Fibroblast of the aortic adventitia (primary cell): ENCODE measurements at places on chromosomes 3 and 15.

DNA sequence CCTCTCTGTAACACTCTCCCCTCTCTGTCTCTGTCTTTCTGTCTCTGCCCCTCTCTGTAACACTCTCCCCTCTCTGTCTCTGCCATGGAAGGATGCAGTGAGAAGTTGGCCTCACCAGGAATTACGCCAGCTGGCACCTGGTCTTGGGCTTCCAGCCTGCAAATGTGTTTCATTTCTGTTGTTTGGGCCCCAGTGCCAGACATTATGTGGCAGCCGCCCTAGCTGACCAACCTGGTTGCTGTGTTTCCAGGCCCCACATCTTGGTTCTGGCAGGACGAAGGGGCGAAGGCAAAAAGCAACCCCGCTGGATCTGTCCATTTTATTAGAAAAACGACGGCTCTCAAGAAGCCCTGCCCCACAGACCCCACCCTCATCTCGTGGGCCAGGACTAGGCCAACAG, 5.2 kb upstream of the ZXDC start:
- peak; percentile 58 for DNase-seq

DNA sequence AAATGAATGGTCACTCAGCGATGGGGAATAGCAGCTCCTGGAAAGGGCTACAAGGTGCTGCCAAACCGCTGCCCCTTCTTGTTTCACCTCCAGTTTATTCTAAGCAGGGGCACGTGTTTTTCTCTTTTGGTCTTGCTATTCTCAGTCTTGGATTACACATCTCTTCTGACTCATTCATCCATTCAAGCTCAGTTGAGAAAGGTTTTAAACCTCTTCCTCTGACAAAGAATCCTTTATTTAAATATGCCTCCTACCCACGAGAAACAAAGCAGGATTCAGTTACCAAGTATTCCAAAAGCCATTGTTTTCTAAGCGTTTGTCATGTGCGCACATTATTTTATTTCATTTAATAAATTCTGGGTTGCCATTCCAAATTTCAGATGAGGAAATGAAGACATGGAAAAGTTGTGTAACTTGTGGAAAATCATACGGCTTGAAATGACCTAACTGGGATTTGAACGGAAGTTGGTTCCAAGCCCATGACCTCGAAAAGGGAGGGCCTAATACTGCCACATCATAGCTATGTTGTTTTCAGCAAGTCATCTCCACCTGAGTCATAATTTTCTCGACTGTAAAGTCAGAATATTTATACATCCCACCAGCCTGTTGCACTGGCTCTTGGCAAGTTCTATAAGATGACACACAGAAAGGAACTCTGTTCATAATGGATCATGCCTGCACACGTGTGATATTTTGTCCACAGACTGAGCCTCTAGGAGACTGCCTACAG, 292.0 kb upstream of the SLCO3A1 start:
- peak; percentile 96 for DNase-seq

- DNase-seq = no peak
Observed at GRCh38 chr15:80177156-80177555, 24.4 kb downstream of the FAH start.

- peak; percentile 82 for DNase-seq
Observed at GRCh38 chr3:8660175-8661118, 15.8 kb upstream of the SSUH2 start.

DNA sequence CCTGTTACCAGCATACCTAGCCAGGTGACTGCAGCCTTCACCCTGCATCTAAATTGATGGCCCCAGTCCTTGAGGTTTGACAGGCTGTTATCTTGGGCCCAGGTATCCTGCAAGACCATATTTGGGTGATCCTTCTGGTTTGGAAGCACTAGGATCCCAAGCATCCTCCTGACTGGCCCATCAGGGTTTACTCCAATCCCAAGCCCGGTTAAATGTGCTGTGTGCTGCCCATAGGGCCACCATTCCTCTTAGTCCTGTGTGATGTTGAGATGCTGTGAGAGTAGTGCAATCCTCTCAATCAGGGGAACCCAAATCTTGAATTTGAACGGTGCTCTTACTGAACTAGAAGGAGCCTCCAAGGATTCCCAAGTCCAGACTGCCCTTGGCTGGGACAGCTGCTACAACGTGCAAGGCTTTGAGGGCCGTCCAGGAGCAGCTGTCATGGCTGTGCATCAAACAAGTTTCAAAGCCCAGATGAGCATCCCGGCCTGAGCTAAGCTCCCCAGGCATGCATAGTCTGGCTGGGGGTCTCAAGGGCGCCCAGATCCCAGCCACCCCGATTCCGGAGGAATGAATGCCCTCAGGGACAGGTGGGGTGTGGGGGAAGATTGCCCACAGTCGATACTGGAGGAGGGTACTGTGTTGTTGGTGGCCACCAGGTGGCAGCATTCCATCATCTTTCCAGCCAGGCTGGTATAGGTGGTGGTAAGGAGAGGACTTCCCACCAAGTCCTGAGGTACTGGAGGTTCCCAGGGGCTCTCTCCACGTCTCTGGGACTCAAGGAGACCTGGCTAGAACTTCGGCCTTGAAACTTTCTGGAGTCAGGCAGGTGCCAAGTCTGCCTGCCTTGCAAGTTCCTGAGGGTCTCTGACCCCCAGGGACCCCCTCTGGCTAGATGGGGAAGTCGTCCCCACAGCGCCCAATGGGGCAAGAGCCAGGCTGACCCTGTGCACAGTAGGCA, 32.6 kb downstream of the RBM5 start:
- peak; percentile 86 for DNase-seq

- DNase-seq = peak; percentile 62
Observed at GRCh38 chr15:65862682-65863081, 6.6 kb upstream of the RAB11A start.

DNA sequence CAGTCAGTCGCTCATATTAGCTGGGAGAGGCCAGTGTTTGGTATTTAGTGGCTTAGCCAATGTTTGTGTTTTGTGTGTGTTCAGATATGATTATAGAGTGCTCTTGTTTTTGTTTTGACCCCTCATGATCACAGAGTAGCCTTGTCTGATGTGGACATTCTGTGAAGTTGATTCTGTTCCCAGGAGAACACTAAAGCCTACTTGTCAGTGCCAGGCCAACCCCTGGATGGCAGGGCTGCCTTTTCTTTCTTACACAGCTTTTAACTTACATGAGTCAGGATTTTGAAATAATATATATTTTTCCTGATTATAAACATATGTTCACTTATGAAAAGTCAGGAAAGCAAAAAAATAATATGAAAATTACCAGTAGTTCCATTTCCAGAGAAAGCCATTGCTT, 11.9 kb downstream of the CFAP161 start:
- DNase-seq = peak; percentile 19

DNA sequence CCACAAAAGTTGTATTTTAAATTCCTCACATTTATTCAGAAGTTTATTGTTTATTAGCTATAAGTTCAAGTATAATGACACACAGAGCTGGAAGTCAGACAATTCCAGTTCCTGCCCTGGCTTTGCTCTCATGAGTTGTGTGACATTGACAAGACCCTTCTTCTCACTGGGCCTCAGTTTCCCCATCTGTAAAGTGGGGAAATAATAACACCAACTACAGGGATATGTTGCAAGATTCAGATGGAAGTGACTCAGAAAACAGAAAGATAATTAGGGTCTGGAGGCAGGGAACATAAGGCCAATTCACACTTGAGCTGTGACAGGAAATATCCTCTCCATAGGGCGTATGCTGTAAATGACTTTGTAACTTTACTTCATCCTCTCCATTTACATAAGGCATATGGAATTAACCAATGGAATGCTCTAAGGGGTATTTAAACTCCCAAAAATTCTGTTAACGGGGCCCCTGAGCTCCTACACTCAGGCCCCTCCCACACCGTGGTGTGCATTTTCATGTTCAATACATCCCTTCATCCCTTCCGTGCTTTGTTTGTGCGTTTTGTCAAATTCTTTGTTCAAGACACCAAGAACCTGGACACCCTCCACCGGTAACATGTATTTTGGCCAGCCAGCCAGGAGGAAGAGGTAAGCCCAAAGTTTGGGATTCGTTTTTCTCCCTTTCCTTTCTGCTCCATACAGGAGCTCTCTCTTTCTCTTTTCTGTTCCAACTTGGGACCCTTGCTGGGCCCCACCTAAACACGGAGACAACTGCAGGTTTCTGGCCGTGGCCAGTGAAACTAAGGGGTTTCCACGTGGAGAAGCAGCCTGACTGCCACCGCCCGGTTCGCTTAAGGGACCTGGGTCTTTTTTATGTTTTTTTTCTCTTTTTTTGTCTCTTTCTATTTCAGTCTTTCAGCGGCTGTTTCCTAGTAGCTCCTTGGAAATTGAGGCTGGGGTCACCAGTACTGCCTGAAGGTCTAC, 16.9 kb downstream of the CYP11A1 start:
- DNase-seq = no peak

DNA sequence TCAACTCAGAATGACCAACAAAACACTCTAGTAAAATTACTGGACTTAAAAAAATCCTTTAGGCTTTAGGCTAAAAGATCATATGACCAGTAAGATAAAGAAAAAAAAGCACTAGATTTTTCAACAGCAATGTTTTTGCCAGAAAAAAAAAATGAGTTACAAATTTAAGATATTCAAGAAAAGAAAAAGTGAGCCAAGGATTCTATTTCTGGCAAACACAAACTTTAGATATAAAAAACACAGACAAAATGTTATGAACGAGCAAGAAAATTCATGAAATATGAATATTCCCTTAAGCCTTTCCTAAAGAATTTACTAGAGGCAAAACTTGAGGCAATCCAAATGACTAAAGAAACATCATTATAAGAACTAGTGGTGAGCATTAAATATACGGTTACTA, 8.6 kb downstream of the GOLGB1 start:
- peak; percentile 34 for DNase-seq

DNA sequence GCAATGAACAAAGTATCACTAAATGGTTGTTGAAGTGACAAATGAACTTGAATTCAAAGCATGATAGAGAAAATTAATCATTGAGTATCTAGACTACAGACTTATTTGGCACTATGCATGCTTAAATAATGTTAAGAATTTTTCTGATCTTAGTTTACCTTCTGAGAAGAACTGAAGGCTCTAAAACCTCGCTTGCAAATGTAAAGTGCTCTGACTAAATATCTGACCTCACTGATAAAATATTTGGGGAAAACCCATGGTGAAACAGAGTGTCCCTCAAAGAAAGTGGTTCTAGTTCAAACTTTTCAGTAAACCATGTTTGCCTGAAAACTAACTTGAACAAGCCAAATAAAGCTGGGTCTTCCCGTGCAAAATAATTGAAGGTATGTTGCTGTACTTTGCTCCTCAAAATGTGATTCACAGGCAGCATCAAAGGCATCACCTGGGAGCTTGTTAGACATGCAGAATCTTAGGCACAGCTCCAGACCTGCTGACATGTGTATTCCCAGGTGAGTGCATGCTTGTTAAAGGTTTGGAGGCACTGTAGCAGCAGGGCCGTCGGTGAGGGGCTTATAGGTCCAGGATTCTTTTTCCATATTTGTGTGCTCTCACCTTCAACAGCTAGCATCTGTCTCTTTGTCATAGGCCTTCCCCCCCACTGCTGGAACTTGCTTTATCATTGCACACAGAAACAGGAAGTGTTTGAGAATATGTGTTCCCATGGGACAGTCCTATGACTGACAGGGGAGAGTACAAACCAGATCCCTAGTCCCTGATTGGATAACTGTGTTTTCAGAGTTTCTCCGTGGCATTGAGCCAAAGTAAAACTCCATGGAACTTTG, 524.2 kb upstream of the LMCD1 start:
- DNase-seq = no peak

DNA sequence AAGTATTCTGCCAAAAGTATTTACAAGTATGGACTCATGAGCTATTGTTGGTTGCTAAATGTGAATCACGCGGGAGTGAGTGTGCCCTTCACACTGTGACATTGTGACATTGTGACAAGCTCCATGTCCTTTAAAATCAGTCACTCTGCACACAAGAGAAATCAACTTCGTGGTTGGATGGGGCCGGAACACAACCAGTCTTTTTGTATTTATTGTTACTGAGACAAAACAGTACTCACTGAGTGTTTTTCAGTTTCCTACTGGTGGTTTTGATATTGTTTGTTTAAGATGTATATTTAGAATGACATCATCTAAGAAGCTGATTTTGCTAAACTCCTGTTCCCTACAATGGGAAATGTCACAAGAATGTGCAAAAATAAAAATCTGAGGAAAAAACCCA, 30.3 kb downstream of the SYNM start:
- no peak for DNase-seq

GRCh38 chr3:195907684-195907933, 742 bp downstream of the TNK2 start:
- no peak for DNase-seq

DNA sequence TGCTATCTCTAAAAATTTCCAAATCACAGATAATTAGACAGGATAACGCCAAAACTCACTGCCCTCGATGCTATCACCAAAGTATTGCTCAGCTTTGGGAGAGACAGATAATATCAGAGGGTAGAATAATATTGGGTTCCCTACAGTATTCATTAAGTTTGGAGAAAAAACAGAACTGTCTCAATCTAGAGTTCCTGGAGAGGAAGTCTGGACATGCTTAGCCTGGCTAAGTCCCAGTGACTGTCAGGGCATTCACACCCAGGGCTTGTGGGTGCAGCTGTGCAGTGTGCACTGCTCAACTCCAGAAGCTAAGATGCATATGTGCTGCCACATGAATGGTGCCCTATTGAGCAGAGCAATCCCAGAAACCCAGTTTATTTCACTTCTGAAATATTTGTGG, 459.6 kb upstream of the DPH6 start:
- no peak for DNase-seq

DNA sequence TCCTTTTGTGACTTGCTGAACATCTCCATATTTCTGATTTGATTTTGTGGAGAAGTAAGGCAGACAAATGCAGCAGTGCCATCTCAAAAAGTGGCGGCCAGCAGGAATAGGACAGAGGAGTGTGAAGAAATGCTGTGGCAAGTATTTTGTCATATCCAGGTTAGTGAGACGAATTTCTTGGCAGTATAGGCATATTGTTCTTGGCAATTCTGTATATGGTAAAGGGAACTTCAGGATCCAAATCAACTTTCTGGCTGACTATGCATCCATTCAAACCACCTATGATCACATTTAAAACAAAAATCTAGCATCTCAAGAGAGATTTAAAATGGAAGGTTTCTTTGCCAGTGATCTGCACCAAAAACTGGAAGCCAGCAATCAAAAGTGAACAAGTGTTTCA, 228.0 kb downstream of the DTWD1 start:
- DNase-seq = peak; percentile 78

- DNase-seq = no peak
Observed at GRCh38 chr15:85597155-85597815, 197.4 kb downstream of the KLHL25 start.

GRCh38 chr3:100954990-100955389, 38.2 kb downstream of the ABI3BP start:
- peak; percentile 96 for DNase-seq
